ENCODE measurements at places on chromosomes 2 and 18.

DNA sequence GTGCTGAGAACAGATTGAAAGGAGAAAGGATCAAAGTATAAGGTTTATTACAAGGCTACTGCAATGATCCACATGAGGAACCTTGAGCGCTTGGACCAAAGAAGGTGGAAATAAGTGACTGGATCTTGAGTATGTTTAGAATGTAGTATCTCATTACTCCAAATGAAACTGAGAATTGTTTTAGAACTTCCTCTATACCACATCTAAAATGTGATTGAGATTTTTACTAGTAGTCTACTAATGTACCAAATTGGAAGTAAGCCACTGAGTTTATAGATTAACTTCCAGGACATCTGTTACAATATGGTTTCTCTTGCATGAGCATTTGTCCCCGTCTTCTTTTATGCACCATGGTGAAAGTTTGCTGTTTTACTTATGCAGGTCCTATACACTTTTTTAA, 300.5 kb downstream of the SUCLG1 start:
- no peak for DNase-seq

DNA sequence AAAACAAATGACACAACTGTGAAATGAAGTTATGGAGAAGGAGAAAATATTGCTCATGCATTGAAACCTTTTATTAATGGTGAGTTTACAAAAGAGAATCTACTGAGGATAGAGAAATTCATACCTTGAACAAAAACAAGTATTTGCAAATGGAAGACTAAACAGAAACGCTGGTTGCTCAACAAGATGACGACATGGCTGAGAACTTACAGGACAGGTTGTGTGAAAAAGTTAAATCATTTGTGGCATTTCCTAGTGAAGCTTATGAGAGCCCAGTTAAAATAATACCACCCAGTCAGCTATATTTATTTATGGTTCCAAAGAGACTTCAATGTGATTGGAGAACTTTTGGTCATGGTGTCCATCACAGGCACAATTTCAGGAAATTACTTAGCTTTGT, 148.6 kb upstream of the PKDCC start:
- DNase-seq = no peak

- DNase-seq = no peak
Observed at GRCh38 chr2:235206980-235207579, 255.3 kb downstream of the SH3BP4 start.

DNA sequence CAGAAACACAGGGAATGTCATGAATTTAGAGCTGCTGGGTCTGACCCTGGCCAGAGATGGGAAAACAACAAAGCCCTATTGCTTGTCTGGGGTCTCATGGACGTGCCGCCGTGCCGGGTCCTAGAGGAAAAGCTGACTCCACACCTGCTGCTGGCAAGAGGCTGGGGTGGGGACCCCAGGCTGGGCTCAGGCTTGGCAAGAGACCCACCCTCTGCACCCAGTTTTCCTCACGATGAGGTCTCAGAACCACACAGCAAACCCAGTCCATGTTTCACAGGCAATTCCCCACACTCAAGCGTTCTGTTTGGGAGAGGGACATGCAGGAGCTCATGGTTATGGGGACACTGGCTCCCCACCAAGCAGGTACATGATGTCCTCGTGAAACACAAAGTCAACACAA, 367.3 kb upstream of the SALL3 start:
- no peak for DNase-seq

GRCh38 chr2:130762031-130762909, 6.9 kb downstream of the AMER3 start:
- no peak for DNase-seq

- no peak for DNase-seq
Observed at GRCh38 chr2:65291216-65292105, 63.8 kb downstream of the ACTR2 start.

GRCh38 chr2:233267516-233268245, 16.2 kb downstream of the ATG16L1 start:
- DNase-seq = peak; percentile 90

DNA sequence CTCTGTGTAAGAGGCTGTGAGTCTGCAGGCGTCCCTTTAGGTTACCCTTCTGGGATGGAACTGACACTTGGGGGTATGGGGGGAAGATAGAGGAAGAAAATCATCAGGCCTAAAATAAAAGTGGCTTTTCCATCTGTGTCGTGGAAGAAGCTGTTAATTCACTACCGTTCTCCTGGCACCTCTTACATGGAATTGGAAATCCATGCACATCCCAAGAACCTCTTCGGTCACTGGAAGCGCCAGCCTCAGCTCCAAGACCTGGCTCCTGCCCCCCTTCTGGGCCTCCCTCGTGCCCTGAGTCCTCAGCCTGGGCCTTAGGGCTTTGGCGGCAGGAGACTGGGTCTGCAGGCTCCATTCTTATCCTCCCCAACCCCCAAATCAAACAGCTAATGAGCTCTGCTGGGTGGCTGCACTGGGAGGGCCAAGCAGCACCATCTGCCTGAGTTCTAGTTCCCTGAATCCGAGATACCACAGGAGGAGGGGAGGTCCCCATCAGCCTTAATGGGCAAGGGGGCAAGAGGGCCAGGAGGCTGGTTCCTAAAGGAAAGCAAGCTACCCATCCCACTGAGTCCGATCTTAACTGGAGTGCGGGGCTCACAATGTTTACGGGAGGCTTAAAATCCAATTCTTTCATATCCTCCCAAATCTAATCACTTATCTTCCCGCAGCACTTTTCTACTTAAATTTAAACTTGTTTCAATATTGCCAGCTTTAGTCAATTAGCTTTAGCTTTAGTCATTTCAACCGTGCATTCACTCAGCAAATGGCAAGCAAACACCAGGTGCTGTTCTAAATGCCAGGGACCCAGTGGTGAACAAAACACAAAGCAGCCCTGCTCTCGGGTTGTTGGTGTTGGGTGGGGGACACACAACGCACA, 52.8 kb downstream of the FAM178B start:
- DNase-seq = no peak

GRCh38 chr2:203824057-203824456, 43.5 kb upstream of the CTLA4 start:
- DNase-seq = no peak

DNA sequence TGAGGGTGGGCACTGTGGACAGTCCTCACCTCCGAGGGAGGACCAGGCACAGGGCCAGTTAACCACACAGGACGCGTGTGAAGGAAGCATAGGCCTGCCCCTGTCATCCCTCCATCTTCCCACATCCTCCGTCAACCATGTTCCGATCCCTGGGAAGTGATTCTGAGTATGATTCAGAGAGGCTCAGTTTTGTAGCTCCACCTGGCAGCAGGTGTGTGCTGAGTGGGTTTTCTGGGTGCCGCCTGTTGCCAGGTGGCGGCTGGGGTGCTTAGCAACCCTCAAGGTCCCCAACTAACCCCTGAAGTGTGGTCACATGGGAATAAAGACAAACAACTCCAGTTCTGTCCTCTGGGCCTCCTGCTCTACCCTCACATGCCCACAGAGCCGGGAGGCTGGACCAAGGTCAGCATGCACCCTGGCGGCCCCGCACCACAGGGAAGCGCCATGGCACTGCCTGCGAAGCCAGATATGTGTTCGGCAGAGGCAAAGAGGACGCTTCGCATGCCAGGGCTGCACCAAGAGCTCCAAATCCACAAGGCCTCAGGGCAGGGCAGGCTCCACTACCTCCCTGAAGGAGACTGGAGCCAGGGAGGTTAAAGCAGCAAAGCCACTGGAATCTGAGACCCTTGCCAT, 60.0 kb downstream of the ADCY3 start:
- DNase-seq = no peak

- DNase-seq = no peak
Observed at GRCh38 chr2:69674316-69674670, 30.8 kb upstream of the AAK1 start.

DNA sequence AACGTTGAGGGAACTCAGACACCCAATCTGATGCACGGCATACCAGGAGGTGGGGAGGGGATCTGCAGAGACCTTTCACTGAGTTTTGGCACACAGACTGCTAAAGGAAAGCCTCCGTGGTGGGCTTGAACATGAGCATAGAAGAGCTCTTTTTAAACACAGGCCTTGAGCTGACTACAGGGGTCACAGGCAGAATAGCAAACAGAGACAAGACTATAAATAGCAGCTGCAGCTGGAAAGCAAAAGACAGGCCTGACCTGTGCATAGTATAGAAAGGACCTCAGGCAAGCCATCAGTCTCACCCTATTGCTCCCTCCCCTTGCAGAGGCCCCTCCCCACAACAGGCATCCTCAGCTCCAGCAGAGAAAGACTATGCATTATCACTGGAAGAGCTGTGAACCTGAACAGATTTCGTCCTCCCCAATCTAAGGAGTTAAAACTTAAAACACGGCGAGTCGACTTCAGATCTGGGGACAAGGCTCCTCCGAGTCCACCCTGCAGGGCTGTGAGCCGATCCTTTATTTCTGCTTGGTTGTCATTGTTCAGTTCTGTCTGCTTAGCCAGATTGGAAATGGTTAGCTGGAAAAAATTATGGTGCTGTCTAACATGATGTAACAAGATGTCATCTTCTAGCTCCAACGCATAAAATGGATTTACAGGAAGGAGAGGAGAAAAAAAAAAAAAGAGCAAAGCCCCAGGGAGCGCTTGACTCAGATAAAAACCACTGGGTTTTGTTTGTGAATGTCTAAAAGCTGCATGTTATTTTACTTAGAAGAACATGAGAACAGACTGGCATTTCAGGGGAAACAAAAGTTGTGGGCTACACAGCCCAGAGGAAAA, 25.2 kb upstream of the LCLAT1 start:
- DNase-seq = peak; percentile 31

DNA sequence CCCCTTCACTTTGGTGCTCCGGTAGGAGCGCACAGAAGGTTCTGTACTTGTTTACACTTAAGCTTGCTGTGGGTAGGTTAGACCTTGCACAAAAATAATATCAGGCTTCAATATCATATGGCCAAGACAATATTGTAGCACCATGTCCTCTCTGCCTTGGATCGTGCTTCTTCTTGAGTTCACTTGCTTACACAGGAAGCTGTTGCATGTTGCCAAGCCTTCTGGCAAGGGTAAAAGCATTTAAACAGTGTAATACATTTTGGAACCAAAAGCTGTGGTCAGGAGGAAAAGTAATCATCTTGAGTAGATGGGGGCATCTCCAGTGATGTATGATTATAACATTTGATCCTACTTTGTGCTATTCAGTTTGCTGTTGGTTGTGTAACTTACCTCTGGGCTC, 197.5 kb downstream of the LTBP1 start:
- DNase-seq = no peak

DNA sequence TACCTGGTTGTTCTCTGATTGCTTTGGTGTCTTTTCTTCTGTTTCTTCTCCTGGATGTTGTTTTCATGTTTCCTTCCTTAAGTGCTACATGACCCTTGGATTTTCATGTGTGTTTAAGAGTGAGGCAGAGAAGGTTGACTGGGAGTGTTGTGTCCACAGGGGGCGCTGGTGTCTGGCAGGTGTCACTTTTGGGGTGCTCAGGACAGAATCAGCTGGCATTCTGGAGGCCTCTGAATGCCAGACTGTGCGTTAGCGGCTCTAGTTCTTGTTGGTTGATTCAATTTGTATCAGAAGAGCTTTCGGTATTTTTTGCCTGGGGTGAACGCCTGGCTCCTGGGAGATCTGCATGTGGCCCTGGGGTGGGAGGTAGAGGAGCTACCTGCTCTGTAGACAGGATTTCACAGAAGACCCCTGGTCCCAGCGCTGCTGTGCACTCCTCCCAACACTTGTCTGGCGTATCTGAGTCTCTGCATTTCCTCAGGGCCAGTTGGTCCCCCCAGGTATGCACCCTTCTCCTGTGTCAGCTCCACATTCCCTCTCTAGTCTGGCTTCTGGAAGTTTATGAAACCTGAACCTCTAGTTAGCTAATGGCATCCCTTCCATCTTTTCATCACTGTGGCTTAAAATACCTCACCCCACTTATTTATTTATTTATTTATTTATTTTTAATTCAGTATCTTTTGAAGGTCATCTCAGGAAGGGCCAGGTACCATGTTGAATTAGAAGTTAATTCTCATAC, 1.1 kb downstream of the GREB1 start:
- no peak for DNase-seq

DNA sequence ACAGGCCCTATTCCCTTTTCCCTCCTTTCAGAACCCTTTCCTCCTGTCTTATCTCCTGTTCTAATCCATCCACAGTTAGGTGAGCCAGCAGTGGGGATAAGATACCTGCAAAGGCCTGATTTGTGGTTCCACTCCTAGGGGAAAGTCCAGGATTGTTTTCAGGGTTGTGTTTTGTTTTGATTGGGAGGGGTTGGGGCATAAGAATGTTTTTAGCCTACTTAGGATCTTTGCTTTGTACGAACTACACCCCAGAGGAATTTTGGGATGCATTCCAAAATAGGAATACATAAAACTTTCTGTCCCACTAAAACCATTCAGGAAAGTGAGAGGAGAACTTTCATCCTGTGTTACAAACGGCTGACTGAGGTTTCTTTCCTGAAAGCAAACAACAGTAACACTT, 150.8 kb upstream of the PGAP1 start:
- DNase-seq = no peak

GRCh38 chr2:162002623-162003235, 71.3 kb downstream of the DPP4 start:
- no peak for DNase-seq

DNA sequence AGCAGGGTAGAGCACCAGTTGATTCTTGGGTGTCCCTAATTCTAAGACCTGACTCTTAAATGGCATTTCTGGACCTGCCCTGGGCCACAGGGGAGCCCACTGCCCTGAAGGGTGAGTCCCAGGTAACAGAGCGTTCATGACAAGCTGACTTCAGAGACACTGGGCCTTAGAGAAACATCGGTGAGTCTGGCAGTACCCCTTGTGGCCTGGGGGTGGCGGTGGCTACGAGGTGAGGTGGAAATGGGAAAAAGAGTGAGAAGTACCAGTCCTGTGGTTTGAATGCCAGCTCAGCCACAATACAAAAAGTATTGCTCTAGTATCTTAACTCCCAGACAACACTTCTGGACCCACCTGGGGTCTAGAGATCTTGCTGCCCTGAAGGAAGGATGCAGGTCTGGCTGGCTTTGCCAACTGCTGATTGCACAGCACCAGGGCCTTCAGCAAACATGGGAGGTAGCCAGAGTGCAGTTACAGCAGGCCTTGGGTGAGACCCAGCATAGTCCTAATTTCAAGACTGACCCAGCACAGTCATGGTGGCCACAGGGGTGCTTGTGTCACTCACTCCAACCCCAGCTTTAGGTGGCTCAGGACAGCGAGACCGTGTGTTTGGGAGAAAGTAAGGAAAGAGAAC, 44.5 kb downstream of the USP34 start:
- DNase-seq = peak; percentile 83

Data from CD4-positive, alpha-beta T cell treated with Interleukin-4 for 1 hour (primary cell).